ENCODE measurements at places on chromosomes 1 and 21.

DNA sequence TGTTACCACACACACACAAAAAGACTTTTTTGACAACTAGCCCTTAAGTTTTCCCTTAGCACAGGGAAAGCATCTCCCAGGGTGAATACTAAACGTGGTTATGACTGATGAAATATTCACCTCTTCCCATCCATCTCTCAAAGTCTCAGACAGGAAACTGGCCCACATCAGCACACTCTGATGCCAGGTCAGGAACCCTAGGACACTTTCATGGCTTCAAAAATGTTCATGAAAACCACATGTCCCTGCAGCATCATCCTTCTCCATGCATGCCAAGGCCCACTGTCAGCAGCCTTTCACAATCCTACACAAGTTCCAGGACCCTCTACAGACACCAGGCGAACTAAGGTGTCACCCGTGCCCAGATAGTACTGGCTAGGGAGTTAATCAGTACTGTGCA is 68.7 kb downstream of the DNTTIP2 start:
- DNase-seq, result no peak

GRCh38 chr1:6425658-6426057 is 1.1 kb downstream of the ESPN start:
- peak; percentile 53 for DNase-seq

GRCh38 chr21:33212159-33212851 is 17.4 kb upstream of the IFNAR2 start:
- no peak for DNase-seq

DNA sequence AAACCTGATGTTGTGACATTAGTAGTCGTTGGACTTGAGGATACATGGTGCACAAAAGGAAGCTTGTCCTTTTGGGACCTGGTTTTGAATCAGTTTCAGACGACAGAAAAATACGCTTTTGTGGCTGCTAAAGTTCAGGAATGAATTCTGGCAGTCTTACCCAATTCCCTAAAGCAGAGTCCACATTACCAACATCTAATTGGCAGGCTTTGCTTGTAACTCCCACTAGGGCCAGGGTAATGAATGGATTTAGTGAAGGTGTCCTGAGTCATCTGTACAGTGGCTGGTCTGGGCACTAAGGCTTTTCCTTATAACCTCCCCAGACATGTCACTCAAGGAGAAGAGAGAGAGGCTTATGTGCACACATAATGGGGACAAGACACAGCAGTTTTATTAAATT is 66.2 kb upstream of the RNPC3 start:
- no peak for DNase-seq

GRCh38 chr1:169890761-169891538 is 2.7 kb downstream of the SCYL3 start:
- no peak for DNase-seq

- no peak for DNase-seq
Measured at GRCh38 chr1:1411626-1412025, 4.5 kb upstream of the MRPL20 start.

DNA sequence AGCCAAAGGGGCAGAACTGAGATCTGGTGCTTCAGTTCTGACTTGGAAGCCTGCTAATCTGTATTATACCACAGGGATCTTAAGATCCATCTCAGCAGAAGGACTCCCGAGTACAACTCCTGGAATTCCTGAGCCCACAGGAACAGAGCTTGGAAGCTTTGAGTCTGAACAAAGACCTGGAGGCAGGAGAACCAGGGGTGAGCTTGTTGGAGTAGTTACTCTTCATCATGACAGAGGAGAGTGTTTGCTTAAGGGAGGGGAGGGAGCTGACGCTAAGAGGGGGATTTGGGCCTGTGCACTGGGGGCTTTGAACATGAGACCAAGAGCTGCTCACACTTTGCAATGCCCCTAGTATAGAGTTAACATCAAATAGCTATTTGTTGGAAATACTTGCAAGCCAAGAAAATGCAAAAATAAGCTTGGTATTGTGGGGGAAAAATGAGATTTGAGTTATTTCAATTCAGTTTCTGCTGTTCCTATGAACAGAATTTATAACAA is 41.1 kb upstream of the TRABD2B start:
- no peak for DNase-seq

DNA sequence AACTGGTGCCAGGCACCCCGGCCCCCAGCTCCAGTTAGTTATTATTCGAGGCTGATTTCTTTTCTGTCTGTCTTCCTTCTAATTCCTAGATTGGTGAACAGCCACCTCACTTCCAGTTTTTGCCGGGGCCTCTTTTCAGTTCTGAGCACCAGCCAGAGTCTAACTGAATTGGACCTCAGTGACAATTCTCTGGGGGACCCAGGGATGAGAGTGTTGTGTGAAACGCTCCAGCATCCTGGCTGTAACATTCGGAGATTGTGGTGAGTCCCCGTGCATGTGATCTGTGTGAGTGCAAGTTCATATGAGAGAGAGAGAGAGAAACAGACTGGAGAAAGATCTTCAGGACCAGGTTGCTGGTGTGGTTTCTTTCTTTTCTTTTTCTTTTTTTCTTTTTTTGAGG is 13.5 kb downstream of the NLRP3 start:
- DNase-seq, result no peak

DNA sequence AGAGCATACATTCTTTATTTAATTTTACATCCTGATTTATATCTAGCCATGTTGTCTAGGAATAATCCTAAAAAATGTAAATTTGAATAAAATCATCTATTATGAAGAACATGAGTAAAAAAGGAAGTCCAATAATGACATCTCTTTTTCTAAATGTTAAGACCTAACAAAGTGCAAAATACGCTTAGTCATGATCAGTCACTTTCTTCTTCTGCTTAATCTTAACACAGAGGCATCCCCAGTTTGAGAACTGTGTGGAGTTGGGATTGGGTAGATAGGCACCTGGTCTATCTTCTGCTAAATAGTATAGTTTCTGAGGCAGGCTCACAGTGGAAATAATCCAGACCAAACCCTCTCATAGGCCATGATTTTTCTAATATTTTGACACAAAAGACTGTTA is 311.7 kb upstream of the LRRC7 start:
- no peak for DNase-seq
